Fibroblast of lung (primary cell): ENCODE measurements at places on chromosomes 1 and 21. TPM values are rescaled to one million over a fixed set of nuclear protein-coding genes. Genes with fewer than 3 reads are reported as not detected.

CD34 gene
- total RNA-seq = under 0.01 and 0.26 TPM in 2 replicates

KRTAP7-1 gene
- total RNA-seq = not detected in 2 replicates

PROK1 gene
- not detected in 2 replicates for total RNA-seq

TP73 gene
- not detected in 2 replicates for total RNA-seq
